ENCODE measurements at places on chromosomes 4 and X.

- peak; percentile 96 for DNase-seq
Observed at GRCh38 chr4:17168571-17168970, 270.1 kb upstream of the LDB2 start.

- peak; percentile 89 for DNase-seq
Observed at GRCh38 chrX:3518870-3519269, 172.4 kb upstream of the MXRA5 start.

GRCh38 chr4:8542776-8543525 lies 37.2 kb upstream of the GPR78 start:
- peak; percentile 17 for DNase-seq

DNA sequence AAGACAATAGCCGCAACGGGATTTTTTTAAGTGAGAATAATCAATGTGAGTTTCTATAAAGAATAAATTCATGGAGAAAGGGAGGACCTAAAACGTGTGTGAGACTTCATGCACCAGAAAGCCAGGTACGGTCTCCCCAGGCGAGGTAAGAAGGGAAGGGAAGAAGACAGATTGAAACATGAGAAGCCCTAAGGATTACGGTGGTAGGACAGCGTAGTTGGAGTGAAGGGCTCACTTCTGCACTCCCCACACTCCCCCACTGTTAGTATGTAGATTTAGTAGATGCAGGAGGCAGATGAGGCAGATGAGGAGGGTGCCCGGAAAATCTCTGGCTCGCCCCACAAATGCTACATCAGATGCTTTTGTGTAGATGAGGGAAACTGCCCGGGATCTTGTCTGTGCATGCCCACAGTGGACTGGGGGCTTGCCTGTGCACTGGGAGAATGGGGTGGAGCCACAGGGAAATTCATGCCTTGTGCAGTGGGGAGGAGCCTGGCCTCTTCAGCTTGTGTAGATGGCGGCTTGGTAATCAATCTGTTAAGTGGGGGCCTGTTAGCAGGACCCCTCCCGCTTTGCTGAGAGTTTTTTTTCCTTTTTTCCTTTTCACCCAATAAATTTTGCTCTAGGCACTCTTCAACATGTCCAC lies 1544.5 kb upstream of the TENM3 start:
- no peak for DNase-seq

GRCh38 chrX:3046253-3047240 lies 5.3 kb downstream of the ARSF start:
- no peak for DNase-seq

- peak; percentile 93 for DNase-seq
Observed at GRCh38 chr4:146333187-146333894, 119.0 kb downstream of the REELD1 start.

DNA sequence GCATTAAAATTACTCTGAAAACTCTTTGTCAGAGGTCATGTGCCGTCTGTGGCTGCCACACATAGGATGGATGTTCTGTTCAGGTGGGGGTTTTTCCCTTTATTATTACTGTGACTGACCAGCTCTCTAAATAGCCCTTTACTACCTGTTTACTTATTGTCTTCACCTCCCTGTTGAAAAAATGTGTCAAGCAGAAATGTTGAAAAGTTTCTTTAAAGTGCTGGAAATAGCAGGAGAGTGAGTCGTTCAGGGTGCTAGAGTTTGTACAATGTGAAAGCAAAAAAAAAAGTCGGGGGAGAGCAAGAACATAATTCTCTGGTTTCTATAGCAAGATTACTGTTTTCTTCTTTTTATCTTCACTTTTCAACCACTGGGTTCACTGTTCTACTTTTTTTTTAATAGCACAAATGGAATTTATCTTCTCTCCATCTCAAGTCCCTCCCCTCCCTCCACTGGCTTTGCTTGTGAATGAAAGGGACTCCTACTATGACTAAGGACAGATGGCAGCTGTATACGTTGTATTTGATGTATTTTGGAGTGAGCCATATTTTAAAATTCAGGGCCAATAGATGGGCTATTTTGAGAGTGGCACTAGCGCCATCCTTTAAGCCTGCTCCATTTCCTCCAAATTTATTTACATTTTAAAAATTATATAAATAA lies 33.3 kb downstream of the ARX start:
- DNase-seq, result no peak

GRCh38 chrX:39613997-39614679 lies 483.6 kb downstream of the BCOR start:
- DNase-seq, result no peak

Data from astrocyte of the spinal cord (primary cell).